NCI-H345 (cell line): ENCODE measurements at places on chromosomes 4 and X.
A peak's percentile ranks its signal among the peaks of the same experiment; 100 is the strongest.

GRCh38 chr4:26201120-26201519 is 119.7 kb upstream of the RBPJ start:
- DNase-seq: no peak

DNA sequence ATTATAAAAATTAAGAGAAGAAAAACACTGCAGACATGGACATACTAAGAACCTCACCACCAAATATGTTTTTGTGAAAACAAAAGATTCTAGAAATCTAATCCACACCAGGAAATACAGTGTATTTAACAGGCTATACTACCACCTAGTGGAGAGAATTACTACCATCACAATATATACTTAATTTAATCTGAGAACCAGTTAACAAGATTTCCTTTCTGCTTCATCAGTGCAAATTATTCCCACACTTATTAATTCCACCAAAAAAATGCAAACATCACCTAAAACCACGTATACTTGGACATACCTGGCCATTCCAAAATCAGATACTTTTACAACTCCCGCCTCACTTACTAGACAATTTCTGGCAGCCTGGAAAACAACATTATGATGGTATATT is 7.0 kb upstream of the TXK start:
- DNase-seq: peak; percentile 8

DNA sequence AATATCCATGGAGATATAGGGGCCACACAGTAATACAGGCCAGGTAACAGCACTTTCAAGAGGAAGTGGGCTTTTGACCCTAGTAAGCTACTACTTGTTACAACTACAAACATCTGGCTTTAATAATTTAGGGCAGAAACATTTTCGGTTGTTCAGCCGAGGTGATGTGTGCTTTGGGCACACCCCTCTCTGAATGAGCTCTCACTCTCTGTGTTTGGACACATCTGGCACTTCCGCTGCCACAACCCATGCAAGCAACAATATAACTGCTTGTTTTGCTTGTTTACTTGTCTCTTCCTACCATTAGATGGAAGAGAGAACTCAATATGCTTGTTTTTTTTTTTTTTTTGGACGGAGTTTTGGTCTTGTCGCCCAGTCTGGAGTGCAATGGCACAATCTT is 277.2 kb downstream of the HS3ST1 start:
- peak; percentile 29 for DNase-seq

DNA sequence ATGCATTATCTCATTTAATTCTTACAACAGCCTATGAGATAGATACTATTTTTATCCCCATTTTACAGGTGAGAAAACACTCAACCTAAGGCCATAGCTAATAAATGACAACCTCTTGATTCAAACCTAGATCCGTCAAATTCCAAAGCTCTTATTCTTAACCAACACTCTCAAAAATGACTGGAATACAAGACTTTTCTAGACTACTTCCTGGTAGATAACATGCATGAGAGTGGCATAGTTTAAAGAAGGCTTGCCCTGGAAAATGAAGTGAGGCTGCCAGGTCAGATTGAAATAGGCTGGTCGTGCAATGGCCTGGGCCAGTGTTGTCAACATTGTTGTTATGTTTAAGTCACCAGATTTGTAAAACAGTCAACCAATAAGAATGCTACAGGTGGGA is 86.6 kb downstream of the DNAAF6 start:
- DNase-seq: no peak

DNA sequence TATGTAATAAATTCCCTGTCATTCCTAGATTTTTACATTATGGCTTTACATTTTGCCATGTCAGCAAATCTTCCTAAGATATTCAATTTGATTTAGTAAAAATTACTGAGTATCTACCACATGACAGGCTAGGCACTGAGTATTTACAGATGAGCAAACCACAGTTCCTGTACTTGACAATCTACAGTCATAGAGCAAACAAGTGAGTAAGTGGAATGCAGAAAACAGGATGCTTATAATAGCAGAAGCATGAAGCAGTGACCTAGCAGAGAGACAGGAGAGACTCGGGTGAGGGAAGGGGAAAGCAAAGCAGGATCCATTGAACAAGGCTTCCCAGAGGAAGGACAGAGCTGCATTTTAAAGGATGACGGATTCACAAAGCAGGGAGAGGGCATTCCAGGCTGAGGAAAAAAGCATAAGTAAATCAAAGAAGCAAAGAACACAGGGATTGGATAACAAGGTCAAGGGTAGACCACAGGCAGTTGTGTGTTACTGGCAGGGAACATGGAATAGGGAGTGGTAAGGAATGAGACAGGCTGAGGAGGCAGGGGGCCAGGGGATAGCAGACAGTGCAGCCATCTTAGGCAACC is 124.7 kb upstream of the C1QTNF7 start:
- DNase-seq: no peak

GRCh38 chr4:182975806-182976205 is 58.6 kb upstream of the DCTD start:
- no peak for DNase-seq

DNA sequence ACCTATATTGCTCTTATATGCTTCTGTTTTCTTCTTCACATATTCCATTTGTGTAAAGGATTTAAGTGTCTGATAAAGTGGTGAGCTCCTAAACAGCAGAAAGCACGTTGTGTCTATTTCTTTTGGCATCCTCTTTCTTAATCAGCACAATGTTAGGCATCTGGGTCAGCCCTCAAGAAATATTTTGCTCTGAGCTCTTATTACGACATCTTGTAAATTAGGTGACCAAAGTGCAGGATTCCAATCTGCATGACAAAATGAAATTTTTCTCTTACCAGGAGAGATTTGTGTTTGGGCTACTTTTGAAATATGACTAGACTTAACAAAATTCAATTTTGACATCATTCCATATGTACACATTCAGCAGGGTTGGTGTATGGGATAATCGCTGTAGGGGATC is 210.0 kb upstream of the IGFBP7 start:
- DNase-seq: no peak

GRCh38 chr4:102219129-102219528 is 126.2 kb downstream of the SLC39A8 start:
- peak; percentile 77 for DNase-seq

GRCh38 chrX:85907316-85907715 is 140.0 kb downstream of the CHM start:
- DNase-seq: no peak

DNA sequence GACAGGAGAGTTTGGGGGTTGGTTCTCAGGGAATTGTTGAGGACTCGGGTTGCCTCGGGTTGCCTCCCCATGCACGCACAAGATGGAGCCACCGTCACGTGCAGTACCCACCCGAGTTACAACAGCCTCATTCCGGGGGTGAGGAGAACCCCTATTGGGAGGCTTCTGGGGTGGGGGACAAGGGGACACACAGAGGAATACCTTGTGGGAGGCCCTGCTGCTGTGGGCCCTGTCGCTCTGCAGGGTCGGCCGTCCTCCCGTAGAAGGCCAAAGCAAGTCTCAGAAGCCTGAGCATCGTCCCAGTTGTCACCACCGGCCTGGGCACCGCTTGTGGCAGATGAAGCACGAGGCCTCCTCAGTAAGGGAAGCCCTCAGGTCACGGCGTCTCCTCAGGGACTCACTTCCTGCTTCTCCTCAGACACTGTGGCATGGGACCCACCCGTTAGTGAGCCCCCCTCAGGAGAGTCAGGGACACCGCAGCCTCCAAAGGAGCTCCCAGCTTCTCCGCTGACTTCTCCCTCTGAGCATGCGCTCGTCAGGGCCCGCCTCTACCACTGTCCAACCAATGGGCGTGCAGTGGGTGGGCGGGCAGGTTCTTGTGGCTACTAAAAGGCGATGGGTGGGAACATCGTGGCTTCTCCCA is at the start of gene CT55:
TSS of gene CT55 (minus strand) at position 522 of the 643 bp plus-strand sequence. CDS start at position 295, 227 bp downstream.
- DNase-seq: no peak

DNA sequence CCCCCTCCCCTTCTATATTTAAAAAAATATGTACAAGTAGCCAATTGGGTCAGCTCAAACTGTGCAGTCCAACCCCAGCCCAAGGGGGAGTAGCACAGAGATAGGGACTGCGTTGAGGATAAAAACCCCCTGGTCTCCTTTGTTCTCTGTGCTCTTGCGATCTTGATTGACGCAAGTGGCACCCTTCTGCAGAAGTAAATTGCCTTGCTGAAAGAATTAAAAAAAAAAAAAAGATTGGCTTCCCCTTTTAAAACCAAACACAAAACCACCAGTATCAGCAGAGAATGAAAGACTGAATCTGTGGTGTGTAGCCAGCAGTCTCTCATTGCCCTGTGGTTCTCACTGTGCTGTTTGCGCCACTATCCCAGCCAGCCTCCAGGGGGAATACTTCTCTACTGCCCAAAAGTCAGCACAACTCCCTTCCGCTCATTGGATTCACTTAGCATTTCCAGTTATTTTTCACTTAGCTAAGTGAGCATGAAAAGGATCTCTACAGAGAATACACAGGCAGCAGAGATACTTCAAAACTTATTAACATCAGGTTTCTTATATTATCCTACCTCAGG is 29.7 kb downstream of the MANBA start:
- no peak for DNase-seq

GRCh38 chr4:35772291-35772690 is 472.0 kb downstream of the ARAP2 start:
- no peak for DNase-seq

GRCh38 chrX:17525762-17526555 is 151.0 kb downstream of the NHS start:
- no peak for DNase-seq

- DNase-seq: no peak
Observed at GRCh38 chr4:125663896-125664767, 349.4 kb downstream of the FAT4 start.

DNA sequence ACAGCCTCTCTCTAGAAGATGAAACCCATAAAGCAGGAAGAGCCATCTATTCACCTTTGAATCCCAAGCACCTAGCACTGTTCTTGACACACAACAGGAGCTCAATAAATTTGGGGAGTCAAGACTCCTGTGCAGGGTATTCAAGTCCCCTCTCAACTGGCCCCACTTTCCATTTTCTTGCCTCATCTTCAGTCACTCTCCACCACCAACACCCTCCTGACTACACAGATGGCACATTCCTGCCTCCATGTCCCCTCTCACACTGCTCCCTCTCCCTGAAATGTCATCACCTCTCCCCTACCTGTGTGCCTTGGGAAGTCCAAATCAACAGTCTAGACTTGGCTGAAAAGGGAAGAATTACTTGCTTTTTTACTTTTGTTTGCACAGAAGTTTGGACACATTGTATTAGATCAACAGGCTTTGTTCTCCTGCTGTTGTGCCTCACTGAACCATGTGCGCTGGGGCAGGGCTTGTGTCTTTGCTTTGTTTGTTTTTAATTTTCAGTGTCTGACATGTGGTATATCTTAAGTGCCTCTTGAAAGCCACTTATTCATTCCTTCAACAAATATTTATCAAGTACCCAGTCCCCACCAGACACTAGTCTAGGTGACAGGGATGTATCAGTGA is 85.1 kb downstream of the APBB2 start:
- peak; percentile 23 for DNase-seq

GRCh38 chr4:81408341-81408740 is 63.4 kb downstream of the RASGEF1B start:
- DNase-seq: no peak

GRCh38 chr4:53015681-53016080 is 153.6 kb downstream of the RASL11B start:
- no peak for DNase-seq

DNA sequence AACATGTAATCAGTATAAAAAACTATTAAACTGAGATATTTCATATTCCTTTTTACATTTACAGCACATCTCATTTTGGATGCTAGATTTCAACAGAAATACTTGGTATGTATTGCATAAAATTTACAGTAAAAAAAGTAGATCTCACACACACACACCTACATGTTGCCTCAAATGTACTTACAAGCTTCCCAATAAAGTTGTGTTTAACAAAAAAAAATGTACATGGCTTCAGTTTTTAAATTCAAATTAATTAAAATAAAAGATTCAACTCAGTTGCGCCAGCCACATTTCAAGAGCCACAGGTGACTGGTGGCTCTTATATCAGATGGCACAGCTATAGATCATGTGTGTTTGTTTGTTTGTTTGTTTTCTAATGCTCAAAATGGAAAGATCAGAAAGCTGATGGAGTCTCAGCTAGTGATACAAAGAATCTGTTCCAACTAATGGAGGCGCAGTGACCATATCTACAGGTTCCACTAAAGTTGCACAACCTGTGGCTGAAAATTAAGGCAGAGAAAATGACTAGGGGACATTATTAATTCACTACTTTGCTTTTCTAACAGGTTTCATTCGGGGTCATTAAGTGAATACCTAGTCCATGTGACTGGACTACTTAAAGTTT is 45.0 kb downstream of the RBM47 start:
- no peak for DNase-seq

GRCh38 chrX:23385242-23385641 is 50.6 kb downstream of the PTCHD1 start:
- DNase-seq: no peak

GRCh38 chr4:161714022-161714751 is 449.6 kb downstream of the FSTL5 start:
- DNase-seq: no peak

GRCh38 chr4:80134936-80135701 is 62.1 kb upstream of the ANTXR2 start:
- DNase-seq: no peak

DNA sequence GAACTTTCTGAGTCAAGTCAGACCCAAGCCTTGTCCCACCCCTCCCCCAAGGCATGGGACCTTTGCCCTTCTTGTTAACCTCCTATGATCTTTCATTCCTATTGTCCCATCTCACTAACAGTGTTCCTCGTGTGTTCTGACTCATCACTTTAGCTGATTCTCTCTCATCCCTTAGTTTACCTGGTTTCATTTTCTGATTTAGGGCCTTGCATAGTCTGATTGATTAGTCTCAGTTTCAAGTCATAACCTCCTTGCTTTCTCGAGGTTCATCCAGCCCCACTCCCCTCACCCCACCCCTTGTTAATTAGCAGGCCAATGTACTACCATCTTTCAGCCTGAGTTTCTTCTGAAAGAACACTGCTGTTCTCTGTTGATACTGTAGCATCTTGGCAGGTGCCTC is 517.4 kb downstream of the RPA4 start:
- DNase-seq: no peak

- DNase-seq: no peak
Observed at GRCh38 chr4:80422727-80423404, 87.3 kb downstream of the CFAP299 start.

DNA sequence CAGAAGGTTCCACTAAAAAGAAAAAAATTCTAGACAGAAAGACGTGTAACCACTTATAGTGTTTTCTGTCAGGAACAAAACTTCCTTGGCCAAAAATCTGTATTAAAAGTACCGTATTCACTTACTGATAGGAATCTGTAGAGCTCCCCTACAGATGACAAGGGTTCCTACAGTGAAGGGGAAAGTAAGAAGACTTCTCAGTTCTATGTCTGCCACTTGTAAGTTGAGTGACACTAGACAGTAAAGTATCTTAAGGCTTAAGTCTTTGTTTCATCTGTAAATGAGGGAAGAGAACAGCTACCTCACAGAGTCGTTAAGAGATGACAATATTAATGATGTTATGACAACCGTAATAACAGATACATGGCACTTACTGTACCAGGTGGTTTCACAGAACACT is 3.3 kb downstream of the COQ2 start:
- no peak for DNase-seq

DNA sequence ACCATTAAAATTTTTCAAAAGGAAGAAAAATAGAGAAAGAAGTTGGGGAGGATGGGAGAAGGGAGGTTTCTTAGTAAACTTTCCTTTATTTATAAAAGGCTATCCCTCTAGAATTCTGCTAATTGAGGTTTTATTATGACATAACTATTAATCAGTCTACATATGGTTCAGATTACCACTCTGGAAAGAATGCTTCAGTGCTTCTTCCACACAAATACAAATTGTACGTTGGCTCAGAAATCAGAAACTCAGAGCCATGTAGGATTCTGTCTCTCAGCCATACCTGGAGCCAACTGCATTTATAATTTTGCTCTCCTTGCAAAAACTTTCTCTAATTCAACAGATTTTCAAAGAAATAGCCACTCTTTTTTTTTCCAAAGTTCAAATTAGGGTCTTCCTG is 37.1 kb downstream of the SRPX start:
- DNase-seq: no peak
